Heart left ventricle (tissue), 16 donors: ENCODE measurements at places on chromosomes 4 and X. TPM values are rescaled to one million over a fixed set of nuclear protein-coding genes. Genes with fewer than 3 reads are reported as not detected.
A peak's percentile ranks its signal among the peaks of the same experiment; 100 is the strongest.

- peak; percentile 24 for DNase-seq
Measured at GRCh38 chr4:113497154-113497884, 264.2 kb downstream of the CAMK2D start.

DNA sequence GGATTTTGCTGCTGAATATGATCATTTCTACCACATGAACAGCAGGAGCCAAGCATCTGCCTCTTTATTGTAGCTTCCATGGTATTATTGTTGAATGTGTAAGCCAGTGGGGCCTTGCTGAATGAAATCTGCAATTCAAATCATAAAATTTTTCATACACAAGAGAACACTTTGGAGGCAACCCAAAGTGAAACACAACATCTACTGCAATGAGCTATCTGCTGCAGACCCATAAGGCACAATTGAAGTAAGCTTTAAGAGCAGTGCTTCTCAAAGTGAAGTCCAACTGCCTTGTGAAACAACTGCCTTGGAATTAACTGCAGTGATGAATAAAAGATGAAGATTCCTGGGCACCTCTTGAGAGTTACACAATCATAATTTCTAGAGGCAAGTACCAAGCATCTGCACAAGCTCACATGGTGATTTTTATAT, 626.3 kb upstream of the INTU start:
- no peak for DNase-seq

DNA sequence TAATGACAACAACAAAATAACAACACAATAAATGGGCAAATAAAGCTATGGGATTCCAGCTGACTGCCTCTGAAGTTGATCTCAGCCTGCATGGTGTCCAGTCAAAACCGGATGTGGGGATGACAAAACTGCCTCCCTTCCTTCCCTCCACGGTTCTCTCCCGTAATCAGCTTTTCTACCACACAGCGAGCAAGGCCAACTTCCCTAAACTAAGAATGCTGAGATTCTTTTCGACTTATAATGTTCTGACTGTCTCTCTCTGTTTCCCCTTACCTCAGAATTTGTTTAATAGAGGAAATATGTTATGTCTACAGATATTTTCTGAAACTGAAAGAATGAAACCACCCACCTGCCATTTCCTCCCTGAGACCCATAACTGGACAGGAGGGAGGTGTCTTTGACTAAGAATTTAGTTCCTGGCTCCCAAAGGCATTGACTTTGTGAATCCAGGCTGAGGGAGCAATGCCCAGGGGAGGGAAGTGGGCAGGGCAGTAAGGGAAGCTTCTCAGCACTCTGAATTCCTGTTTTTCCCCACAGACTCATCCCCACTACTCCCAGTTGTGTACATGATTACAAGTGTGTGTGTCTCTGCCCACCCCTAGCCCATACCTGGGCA, 1.0 kb upstream of the TLR1 start:
- peak; percentile 43 for DNase-seq

Gene BANK1
- total RNA-seq: 0.09 TPM

GRCh38 chr4:4765811-4766210, 93.7 kb upstream of the MSX1 start:
- no peak for DNase-seq

GRCh38 chr4:85776096-85776495, 301.1 kb downstream of the ARHGAP24 start:
- no peak for DNase-seq

GRCh38 chr4:185221491-185221890, 12.1 kb downstream of the SNX25 start:
- no peak for DNase-seq

GRCh38 chr4:108130955-108131354, 37.8 kb downstream of the LEF1 start:
- no peak for DNase-seq

DNA sequence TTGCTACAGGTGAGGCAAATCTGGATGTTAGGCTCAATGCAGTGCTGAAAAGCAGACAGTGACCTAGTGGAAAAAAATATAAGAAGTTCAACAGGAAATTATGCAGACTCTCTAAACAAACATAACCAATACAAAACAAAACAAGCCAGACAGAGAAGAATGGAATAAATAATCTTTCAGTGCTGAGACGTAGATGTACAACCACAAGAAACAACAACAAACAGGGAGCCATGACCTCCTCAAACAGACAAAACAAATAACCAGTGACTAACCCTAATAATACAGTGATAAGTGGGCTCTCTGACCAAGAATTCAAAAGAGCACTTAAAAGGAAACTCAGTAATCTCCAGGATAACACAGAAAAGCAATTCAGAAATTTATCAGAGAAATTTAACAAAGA, 239.3 kb downstream of the SLC39A8 start:
- DNase-seq: no peak

DNA sequence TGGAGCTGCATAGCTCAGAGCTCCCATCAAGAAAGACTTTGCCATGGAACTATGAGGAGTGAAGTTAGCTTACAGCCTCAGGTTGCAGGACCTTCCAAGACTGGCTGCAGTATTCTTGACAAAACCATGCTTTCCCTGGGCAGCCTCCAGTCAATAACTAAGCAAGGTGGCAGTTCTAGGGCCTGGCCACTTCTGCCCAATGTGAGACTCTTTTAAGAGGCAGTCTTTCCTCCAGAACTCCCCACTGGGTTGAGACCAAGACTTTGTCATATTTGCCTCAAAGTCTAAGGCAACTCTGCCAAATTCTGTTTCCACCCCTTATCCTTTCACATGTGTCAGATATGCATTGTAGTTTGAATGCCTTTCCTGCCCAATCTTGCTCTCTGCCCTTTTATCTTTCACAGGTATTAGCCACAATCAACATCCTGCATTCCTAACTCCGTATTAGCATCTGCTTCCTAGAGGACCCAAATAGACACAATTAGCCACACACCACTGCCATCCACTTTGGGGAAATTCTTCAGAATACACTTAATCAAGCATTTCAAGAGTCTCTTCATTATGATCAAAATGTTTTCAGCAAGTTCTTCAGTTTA, 17.7 kb upstream of the SLC25A43 start:
- DNase-seq: no peak

Gene TLR2
- 2.3 TPM for total RNA-seq

DNA sequence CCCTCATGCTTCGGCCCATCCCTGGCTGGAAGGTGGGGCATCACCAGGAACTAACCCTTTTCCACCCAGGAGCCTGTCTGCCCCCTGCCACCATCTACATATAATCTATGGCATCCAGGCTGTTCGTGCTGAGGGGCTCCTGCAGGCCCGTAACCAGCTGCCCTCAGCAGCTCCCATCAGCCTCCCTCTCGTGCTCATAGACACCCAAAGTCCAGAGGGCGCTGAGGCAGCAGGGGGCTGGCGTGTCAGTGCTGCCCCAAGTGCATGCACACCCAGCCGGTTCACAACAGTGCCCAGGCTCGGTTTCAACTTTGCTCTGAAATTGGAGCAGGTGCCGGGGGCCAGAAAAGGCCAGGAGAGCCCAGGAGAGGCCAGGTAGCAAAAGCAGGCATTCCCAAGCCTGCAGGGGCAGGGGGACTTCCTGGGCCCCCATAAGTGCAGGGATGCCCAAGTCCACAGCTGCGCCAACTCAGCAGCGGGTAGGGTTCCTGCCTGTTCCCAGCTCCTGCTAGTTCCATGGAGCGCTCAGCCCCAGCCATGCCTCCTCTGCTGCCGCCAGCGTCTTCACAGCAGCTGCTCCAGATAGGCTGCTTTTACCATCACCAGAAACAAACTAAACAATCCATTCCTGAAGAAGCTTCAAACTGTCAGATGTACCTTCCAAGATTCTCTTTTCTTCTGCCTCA, 558.2 kb upstream of the GNPDA2 start:
- DNase-seq: no peak

Gene UXT
- total RNA-seq: 104 TPM

Gene PCSK1N
- total RNA-seq: not detected

Gene SLC10A4
- 0.33 TPM for total RNA-seq

DNA sequence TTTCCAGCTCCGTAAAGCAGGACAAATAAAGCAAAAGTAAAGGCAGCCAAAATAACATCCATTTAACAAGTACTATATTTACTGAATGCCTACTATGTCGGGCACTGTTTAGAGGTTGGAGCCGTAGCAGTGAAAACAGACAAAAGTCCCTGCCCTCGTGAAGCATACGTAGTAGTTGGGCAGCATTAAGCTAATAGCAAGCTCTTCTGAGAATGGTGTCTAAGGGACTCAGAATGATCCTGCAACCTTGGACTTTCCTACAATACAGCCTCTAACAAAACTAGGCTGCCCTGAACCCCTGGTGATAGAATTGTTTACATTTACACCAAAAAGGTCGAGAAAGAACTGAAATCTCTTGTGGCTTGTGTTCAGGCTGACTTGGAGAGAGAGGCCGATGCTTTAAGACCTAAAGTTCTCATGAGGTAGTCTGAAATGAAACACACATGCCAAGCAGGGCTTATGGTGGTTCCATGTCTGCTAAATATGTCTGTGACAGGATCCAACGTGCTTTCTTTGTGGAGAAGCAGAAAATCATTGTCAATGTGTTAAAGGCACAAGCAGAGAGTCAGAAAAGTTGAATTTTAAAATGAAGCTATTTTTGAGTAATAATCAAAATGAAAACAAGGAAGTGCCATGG, 898 bp upstream of the PDGFC start:
- no peak for DNase-seq

GRCh38 chrX:7169627-7170026, 21.7 kb upstream of the PUDP start:
- no peak for DNase-seq

DNA sequence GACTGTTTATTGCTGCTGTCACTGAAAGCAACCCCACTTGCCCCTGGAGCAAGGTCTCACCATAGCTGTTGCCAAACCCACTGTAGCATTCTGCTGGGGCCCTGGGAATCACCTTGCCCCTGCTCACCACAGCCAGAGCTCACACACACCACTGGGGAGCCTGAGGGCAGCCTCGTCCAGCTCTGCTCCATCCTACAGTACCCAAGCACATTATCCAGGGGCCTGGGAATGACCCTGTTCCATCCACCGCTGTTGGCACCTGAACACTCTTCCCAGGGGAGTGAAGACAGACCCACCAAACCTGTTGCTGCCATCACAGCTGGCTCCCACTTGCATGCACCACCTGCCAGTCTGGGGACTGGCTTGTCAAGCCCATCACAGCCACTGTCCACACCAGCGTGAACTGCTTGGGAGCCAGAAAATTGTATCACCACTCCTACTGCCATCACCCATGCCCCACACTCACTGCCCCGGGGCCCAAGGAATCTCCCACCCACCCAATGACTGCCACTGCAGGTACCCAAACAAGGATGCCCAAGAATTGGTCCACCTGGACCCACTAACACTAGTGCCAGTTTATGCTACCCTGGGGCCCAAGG, 811.3 kb downstream of the KLHL13 start:
- DNase-seq: no peak

Gene TLR6
- 9.8 TPM for total RNA-seq

DNA sequence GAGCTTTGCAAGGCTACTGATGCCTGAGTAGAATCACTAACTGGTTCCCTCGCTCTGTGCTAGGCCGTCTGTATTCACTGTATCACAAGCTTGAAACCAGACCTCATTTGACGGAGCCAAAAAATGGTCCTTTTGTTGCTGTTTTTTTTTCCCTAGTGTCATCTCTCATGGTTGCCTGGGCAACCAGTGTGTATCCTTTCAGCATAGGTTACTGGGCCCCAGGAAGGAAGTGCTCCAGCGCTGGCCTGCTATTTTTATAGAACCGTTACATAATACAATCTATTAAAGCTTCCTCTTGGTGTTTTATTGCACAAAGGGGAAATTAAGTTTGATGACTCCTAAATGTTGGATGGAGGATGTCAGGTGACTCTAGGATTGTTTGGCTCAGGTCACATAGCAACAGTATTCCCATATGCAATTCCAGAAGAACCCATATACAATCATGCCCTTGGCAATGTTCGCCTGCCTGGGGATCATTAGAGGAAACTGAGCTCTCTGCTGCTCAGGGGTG, 220.4 kb downstream of the SPRY1 start:
- no peak for DNase-seq

Gene PRRG3
- total RNA-seq: 1.1 TPM

Gene MTM1
- 11.9 TPM for total RNA-seq

Gene TRAM1L1
- 0.40 TPM for total RNA-seq

- no peak for DNase-seq
Measured at GRCh38 chrX:70044541-70045245, 5.0 kb downstream of the AWAT2 start.

- no peak for DNase-seq
Measured at GRCh38 chr4:172404676-172405075, 591.5 kb downstream of the GALNTL6 start.

GRCh38 chr4:147793569-147794313, 61.9 kb downstream of the ARHGAP10 start:
- DNase-seq: no peak

GRCh38 chr4:177401658-177402273, 40.5 kb downstream of the AGA start:
- no peak for DNase-seq

DNA sequence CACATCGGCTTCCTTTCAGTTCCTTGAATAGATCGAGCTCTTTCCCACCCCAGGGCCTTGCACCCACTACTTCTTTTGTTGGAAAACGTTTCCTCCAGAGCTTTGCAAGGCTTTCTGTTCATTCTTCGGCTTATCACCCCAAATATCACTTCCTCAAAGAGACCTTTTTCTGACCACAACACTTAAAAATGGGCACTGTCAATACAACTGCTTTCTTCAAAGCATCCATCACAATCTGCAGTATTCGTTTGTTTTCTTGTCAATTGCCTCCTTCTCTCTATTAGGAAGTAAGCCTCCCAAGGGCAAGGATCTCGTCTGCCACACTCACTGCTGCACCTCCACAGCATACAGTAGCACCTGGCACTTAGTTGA, 17.7 kb upstream of the CENPU start:
- DNase-seq: no peak

DNA sequence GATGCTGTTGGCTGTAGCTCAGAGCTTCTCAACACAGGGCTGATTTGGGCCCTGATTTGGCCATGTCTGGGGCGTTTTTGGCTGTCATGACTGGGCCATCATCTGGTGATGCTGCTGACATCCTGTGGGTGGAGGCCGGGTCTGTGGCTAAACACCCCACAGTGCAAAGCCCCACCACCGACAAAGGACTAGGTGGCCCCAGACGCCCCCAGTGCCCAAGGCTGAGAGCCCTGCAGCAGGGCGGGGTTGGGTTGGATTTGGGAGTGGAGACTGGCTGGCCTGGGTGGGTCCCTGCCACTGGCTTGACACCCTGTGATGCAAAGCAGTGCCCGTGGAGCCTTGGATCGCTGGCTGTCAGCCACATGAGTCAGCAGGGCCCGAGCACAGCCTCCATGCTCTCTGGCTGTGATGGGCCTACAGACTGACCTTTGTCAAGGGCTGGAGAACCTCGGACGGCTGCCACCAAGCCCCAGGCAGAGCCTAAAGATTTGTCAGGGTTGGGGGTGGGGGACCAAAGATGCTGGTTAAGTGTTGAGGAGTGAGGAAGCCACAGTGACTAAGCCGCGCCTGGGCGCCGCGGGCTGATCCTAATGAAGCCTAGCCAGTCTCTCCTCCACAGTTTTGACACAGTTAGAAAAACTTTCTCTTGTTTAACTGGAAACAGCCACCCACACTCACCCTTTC, 28.3 kb downstream of the CYTL1 start:
- DNase-seq: peak; percentile 48

DNA sequence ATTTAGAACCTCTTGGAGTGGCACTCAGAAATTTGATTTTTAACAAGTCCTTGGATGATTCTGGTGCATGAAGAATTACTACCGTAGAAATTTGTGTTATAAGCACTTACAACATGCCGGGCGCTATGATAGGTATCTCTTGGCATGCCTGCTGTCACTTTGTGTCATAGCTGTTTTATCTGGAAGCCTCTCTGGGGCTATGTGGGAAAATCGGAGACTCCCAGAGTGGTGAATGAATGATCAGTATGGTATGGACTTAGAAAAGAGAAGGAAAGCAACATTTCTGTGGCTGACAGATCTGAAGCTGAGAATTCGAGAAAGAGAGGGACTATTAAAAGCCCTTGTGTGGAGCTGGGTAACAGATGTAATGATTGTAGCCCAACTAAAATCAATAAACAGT, 177.4 kb upstream of the MAMLD1 start:
- DNase-seq: no peak
